ENCODE measurements at places on chromosomes 3 and 15. TPM values are rescaled to one million over a fixed set of nuclear protein-coding genes. Genes with fewer than 3 reads are reported as not detected.

GRCh38 chr3:147392625-147392946, 13.8 kb downstream of the ZIC4 start:
- DNase-seq = no peak

GRCh38 chr3:178475062-178475461, 61.2 kb upstream of the KCNMB2 start:
- DNase-seq = no peak

GRCh38 chr15:89174476-89174875, 46.9 kb downstream of the RLBP1 start:
- no peak for DNase-seq

GRCh38 chr3:9749296-9749644, 482 bp upstream of the OGG1 start:
- no peak for DNase-seq

GRCh38 chr15:70480196-70480856, 283.0 kb downstream of the UACA start:
- DNase-seq = no peak

DNA sequence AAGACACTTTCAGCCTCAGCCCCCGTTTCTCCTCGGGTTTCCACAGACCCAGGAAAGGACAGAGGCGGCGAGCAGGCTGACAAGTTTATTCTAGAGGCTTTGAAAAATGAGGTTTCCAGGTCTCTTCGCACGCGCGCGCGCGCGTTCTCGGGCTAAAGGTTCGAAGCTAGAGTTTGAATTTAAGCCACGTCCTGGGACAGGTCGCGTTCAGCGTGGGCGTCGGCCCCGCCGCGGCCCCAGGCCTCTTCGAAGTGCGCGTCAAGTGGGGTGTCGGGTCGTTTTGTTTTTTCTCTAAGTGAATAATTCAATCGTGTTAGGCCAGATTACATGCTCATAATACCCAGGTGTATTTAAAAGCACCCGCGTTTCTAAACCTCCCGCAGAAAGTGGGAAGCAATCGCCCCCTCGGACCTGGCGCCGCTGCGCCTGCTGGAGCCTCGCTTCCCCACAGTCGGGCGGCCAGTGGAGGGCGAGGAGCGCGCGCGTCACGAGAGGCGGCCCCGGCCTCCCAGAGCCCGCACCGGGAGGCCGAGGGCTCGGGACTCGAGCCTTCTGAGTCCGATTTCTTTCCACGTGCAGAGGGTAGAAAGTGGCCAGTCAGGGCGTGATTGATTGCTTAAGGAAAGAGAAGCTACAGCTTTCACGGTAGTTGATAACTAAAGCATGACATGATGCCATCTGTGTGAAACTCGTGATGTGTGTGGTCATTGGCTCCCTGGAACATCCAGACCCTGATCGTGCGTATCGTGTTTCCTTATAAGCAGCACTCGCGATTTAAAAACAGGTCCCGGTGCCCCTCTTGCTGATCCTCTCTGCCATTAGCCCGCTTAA, 15.8 kb upstream of the SOX2 start:
- DNase-seq = no peak

GRCh38 chr3:46146548-46146947, 61.6 kb downstream of the CCR1 start:
- DNase-seq = no peak

Gene SCN11A
- total RNA-seq = not detected
